ENCODE measurements at places on chromosomes 4 and X.

- DNase-seq = peak; percentile 20
Observed at GRCh38 chr4:81724925-81725329, 253.2 kb upstream of the RASGEF1B start.

DNA sequence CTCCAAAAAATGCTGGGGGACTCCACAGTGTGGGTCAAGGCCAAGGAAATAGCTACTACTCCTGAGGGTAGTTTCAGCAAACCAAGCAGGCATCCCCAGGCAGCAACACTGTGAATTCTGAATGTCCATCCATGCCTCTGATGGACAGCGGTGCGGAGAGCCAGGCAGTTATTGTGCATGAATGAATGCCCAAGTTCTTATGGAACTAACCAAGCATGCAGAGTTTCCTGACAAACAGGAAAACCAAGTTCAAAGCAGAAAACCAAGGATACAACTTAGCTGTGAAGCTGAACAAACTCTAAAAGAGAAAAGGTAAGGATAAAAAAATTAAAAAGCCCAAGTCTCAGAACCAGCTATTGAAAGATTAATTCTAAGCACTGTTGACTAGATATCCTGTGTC lies 642.6 kb upstream of the HS3ST1 start:
- DNase-seq = no peak

DNA sequence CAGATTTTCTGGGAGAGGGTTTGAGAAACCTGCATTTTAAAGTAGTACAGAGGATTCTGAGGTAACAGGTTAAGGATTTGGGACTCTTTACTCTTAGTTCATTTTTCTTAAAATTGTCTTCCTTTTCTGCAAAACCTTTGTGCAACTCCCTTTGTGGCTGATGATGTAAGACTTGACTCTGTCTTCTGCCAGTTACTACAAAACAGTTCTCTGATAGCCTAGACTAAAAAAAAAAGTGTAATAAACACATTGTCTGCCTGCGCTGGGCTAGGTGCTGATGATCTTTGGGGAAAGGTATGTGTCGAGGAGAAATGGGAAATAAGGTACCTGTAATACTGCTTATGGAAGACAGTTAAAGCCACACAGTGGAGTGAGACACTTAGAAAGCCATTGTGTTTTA lies 28.7 kb downstream of the IL13RA1 start:
- no peak for DNase-seq

DNA sequence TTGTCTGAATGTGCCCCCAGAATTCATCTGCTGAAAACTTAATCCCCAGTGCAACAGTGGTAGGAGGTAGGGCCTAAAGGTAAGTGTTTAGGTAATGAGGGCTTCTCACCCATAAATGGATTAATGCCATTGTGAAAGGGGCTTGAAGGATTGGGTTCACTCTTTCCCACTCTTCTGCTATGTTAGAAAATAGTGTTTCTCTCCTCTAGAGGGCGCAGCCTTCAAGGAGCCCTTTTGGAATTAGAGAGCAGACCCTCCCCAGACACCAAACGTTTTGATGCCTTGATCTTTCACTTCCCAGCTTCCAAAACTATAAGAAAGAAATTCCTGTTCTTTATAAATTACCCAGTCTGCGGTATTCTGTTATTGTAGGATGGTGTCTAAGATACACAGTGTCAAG lies 706.4 kb downstream of the SMARCA1 start:
- no peak for DNase-seq

DNA sequence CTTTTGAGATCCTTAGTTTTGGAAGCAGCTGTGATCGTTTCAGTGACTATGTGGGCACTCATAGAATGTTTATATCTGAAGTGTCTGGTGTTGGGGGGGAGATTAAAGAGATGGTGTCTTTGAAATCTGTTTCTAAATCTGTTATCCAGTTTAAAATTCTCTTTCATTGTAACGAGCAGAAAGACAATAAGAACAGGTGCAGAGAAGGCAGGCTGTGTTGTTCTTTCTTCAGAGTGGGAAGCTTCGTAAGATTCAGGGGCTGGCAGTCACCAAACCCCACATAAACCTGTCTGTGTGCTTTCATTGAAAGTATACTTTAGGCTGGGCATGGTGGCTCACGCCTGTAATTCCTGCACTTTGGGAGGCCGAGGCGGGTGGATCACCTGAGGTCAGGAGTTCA lies 16.3 kb upstream of the DHRSX start:
- DNase-seq = no peak

GRCh38 chr4:83389037-83389720 lies 54.5 kb upstream of the HPSE start:
- DNase-seq = peak; percentile 8

DNA sequence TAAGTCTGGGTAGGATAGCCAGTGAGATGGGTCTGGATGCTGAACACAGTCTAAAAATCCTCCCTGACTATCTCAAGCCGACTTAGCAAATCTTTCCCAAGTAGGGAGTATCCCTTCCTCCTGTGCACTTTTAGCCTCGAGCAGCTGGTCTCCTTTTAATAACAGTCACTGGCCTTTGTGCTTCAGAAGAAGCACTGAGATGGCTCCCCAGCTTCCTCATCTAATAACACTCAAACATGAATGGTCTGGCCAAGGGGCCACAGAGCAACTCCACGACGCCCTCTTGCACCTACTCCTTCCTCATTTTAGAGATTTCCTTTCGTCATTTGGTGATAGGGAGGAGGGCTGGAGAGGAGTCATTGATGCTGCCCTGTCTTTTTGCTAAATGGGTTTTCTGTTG lies 78.8 kb upstream of the TMEM150C start:
- no peak for DNase-seq

DNA sequence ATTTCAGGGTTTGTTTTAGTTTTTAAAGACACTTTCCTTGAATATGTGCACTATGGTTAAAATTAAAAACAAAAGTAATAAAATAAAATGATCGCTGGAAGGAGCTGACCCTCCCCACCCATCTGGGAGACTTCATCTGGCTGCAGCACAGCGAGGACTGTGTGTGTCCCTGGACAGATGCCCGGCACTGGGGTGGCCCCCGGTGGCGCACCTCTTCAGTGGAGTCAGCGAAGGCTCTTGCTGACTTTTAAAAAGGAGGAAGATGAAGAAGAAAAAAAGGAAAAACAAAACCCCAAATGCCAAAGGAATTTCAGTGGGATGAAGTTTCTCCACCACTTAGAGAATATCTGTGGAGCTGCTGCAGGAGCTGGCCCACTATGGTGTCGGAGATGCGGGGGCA lies 5.4 kb upstream of the ADGRG4 start:
- DNase-seq = no peak

DNA sequence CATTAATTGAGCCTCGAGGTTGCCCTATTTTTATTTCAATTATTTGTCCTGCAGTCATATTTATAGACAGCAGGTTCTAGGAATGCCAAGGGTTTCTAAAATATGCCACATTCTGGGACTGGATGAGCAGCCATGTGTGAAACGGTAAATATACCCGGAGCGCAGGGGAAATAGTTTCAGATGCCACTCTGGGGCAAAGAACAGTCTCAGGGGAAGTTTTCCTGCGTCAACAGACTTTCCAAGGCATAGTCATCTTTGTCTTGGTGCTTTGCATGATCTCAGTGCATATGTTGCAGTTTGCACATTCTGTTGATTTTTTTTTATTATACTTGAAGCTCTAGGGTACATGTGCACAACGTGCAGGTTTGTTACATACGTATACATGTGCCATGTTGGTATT lies 71.0 kb downstream of the GPAT3 start:
- DNase-seq = peak; percentile 11

GRCh38 chr4:19030048-19030447 lies 1008.5 kb upstream of the LCORL start:
- no peak for DNase-seq

- peak; percentile 44 for DNase-seq
Observed at GRCh38 chrX:152926279-152926678, 28.4 kb downstream of the ZNF185 start.

- DNase-seq = no peak
Observed at GRCh38 chrX:19740744-19741143, 146.7 kb downstream of the SH3KBP1 start.

DNA sequence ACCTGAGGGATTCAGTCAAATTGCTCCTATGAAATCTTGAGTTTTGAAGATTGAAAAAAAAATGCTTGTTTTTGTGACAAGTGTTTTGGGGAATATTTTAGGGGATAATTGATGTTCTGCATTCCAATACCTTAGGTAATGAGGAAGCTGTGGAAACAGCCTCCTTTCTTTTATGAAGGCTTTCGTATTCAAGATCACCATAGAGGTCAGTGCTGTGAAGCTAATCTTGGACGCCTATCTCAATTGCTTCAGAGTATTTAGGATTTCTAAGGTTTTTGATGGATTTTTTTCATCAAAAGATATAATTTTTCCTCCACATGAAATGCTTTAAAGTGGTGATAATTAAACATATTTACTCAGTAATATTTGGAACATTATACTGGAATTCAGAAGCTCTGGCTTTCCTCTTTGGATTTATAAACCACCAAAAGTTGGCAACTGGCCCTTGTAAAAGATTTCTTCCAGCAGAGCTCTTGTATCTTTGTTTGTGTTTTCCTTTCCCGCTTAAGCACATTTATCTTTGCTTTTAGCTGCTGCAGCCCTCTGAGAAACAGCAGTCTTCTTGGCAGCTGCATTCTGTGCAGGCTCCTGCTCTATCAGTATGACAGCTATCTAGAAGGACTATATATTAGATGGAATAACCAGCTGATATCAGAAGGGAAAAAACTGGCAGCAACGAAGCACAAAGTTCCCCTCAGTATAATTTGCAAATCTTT lies 63.7 kb downstream of the HMGB2 start:
- DNase-seq = no peak

- no peak for DNase-seq
Observed at GRCh38 chrX:72123471-72124185, 8.1 kb downstream of the RTL5 start.

DNA sequence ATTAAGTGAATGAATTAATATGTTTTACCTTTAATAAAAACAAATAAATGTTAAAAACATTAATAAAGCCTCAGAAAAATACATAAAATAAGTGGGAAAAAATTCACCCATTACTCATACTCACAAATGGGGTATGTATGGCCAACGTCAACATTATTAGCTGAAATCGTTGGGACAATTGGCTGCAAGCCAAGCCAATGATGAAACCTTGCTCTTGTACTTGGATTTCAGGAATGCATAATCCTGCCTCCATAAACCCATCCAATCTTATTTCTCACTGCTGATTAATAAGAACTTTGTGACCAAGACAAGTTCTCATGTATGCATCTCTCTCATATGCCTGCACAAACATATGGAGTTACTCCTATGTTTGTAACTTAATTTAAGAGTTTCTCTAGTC lies 35.3 kb upstream of the ADAMTS3 start:
- DNase-seq = no peak

DNA sequence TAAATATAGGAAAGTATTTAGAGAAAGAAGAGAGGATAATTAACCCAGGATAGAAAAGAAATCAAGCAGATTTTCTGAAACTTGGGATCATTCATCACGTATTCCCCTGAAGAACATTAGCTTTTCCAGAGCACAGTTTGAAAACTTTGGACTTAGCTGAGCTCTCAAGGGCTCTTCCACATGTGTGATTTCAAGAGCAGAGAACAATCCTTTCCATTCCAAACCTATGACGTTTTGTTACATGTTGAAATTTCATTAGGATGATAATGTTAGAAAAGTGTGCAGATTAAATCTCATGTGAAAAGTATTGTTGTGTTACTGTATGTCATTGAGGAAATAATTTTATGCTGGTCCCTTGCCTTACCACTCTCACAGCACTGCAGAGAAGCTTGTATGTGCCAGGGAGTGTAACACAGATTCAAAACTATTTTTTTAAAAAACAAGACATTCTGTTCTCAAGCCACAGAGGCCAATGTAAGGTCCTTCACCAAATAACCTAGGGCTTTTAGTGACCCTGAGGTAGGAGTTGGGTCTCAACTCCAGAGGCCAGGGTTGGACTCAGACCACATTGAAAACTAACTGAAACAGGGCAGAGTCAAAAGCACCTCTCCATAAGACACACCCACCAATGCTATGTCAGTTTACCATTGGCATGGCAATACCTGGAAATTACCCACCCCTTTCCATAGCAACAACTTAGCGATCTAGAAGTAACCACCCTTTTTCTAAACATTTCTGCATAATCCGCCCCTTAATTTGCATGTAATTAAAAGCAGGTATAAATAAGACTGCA lies 141.3 kb downstream of the ANXA5 start:
- no peak for DNase-seq

GRCh38 chrX:98568795-98569194 lies 1685.1 kb downstream of the RPA4 start:
- no peak for DNase-seq

GRCh38 chr4:113673450-113673849 lies 88.1 kb downstream of the CAMK2D start:
- peak; percentile 37 for DNase-seq

GRCh38 chr4:164378361-164378760 lies 375.6 kb upstream of the SMIM31 start:
- DNase-seq = no peak

Measured in GM12865 (cell line).